ENCODE measurements at places on chromosomes 11 and 22.
A peak's percentile ranks its signal among the peaks of the same experiment; 100 is the strongest.

GRCh38 chr11:75538150-75538942 is 12.6 kb upstream of the GDPD5 start:
- DNase-seq = no peak

- no peak for DNase-seq
Observed at GRCh38 chr22:43643387-43643786, 168.7 kb downstream of the EFCAB6 start.

DNA sequence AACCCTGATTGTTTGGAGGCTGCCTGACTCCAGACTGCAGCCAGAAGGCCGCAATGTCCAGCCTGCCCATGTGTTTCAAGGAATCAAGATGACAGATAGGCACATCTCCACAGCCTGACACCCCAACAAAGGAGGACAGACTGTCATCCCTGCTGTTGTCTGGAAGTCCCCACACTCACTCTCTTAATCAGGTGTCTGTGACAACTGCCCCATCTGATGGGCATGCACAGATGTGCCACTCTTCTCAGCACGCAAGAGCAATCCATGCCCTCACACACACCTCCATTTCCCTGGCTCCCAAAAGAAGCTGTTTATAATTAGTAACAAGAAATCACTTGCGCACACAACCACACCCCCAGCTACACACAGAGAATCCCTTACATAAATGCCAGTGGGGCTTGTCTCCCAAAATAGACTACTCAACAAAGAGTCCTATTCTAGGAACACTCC is 117.6 kb downstream of the C11orf58 start:
- DNase-seq = no peak

GRCh38 chr11:117466966-117467365 is 139.3 kb downstream of the CEP164 start:
- no peak for DNase-seq

DNA sequence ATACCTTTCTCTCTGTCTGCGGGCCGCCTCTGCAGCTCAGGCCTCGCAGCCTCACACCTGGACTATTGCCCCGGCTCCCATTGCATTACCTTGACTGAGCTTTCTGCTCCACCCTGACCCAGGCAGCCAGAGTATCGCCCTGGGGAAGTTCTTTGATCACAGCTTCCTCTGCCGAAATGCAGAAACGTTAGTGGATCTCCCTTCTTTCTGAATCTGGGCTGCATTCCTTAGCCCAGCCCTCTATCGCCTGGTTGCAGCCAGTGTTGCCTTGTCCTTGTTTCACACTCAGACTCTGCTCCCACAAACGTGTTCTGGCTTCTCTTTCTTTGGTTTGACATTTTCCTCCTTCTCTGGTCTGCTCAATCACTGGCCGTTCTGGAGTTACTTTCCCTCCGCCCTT is 195.7 kb downstream of the ADAMTS15 start:
- no peak for DNase-seq

DNA sequence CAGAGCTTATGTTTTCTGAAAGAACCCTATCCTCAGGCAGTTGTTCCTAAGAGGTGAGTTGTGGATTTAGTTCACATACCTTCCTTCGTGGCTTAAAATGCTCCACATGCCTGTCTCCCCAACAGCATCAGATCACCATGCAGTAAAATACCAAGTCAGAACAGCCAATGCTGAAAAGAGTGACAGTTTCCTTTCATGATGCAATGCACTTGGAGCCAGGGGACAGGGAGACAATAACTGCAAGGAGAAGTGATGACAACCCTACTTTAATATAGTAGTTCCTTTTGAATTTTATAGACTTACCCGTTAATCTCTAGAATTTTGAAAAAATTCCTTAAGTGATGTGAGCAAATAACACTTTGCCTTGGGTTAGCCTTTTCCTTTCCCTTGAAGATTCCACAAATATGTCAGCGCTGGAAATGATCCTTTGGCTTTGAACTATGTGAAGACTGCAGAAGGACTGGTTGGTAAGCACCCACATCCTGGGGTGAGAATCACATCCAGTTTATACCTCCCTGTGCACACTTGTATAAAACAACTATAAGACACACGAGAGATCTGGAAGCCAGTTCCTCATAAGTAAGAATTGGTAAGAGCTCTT is 71.2 kb downstream of the PIWIL4 start:
- peak; percentile 55 for DNase-seq

DNA sequence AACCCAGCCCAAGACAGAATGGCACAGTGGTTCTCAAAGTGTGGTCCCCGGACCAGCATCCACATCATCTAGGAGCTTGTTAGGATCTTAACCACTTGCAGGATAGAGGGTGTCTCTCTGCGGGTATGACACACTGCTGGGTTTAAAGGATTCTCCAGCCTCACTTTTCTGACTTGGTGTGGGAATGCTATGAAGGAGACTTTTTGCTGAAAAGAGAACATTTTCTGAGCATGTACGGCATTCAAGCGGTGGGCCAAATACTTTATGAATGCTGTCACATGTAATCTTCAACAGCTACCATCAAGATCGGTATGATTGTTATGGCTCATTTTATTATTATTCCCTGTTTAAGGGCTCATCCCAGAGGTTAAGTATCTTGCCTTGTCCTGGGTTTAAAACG is 1.8 kb upstream of the CD82 start:
- DNase-seq = no peak

GRCh38 chr11:75815345-75816168 is 547 bp downstream of the UVRAG start:
- peak; percentile 64 for DNase-seq

- DNase-seq = no peak
Observed at GRCh38 chr22:25018009-25018408, 65.5 kb downstream of the KIAA1671 start.

DNA sequence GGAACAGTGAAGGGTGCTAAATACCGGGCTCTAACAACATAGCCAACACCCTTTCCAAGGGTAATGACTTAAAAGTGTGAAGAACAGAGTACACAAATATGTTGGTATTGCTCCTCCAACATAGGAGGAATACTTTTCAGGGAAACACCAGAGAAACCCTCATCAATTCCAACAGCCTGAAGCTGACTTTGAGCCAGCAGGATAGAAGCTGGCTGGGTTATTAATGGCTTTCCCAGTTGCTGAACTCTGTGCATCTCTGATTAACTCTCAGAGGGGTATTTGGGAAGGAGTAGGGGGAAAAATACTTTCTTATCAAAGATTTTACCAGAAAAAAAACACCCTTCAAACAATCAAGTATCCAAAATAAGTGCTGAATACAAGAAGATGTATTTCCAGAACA is 95.6 kb downstream of the AMBRA1 start:
- DNase-seq = no peak

- no peak for DNase-seq
Observed at GRCh38 chr11:8961401-8961800, 2.8 kb downstream of the TMEM9B start.

GRCh38 chr11:130677486-130678153 is 229.2 kb downstream of the ADAMTS15 start:
- no peak for DNase-seq

DNA sequence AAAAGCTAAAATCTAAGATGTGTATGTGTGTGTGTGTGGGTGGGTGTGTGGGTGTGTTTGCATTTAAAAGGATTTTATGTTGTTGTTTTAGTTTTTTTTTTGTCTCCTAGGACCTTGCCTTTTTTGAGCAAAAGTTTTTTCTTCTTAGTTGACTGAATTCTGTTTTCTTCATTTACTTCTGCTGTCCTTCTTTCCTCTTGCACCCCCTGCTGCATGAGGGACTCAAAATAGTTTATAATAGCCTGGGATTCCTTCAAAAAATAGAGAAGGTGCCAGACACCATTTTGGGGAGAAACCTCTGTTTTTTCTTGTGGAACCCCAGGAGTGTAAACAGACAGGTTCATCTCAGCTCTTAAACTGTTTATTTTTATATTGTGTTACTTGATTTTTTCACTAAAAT is 817.7 kb downstream of the TBC1D22A start:
- no peak for DNase-seq

GRCh38 chr11:19766810-19767209 is 54.2 kb downstream of the NAV2 start:
- DNase-seq = no peak

- no peak for DNase-seq
Observed at GRCh38 chr11:95011376-95011775, 13.7 kb upstream of the KDM4E start.
